ENCODE measurements at places on chromosomes 3 and 15. TPM values are rescaled to one million over a fixed set of nuclear protein-coding genes. Genes with fewer than 3 reads are reported as not detected.

DNA sequence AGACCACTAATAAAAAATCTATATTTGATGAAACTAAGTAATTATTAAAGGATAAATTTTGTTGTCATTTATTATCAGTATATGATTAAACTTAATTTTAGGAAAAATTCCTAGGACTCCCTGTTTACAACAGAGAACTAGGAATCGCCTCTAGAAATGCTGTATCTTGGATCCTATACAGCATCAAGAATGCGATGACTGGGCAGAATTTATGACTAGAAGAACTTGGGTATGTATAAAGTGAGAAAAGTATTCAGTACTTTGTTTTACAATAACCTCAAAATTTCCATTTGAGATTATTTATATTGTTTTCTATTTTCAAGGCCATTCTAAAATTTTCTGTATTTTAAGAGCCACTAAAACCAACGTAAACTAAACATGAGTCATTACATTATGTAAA lies 82.3 kb upstream of the AGTR1 start:
- no peaks in the 10 kb centered on the region for H3K27me3 ChIP-seq
- H3K4me3 ChIP-seq = no peak overlapping the region
- DNase-seq = no peak
- H3K4me1 ChIP-seq = no peaks in the 10 kb centered on the region
- H3K27ac ChIP-seq = no peak overlapping the region
- H3K36me3 ChIP-seq = no peaks in the 10 kb centered on the region

DNA sequence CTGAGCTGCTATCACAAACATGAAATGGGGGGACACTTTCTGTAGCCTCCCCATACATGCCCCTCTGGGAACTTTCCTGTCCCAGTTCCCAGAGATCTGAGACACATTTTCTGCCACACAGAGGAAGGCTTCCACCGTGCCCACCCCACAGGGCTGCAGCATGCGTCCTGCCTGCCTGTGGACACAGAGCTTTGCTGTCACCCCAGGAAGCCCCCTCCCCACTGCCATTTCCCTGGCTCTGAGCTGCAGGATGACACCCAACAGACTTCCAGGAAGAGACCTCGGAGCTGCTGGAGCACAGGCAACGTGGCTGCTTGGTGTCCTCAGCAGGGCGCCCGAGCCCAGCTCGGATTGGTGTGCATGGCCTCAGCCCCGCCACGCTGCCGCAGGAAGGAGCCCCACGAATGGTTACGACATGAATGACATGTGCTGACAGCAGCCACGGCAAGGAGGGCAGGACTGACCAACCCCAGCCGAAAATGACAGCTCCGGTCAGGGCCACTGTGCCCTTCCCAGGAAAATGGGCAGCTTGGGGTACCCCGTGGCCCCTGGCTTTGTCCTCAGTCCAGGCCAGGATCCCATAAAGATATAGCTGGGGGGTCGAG lies 81.3 kb downstream of the VGLL4 start:
- no peak overlapping the region for H3K27ac ChIP-seq
- H3K36me3 ChIP-seq = peaks cover 16% of the 10 kb centered on the region
- no peaks in the 10 kb centered on the region for H3K27me3 ChIP-seq
- H3K4me3 ChIP-seq = no peak overlapping the region
- peaks cover 5% of the 10 kb centered on the region for H3K4me1 ChIP-seq

DNA sequence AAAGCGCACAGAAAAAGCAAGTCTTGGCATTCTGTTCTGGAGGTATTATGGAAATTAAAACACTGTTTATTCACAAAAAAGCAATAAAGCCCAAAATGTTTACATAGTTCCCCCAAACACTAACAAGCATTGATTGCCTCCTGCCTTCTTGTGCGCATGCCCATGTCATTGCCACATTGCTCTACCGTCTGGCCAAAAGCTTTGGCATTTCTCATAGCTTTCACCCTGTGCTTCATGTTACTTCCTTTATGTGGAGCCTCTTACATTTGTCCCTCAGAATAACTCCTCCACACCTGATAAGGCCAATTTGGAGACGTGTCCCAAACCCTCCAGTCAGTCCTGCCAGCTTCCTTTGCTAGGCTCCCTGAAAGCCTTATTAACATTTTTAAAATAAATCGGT lies 680.8 kb downstream of the GBE1 start:
- no peak for DNase-seq
- no peaks in the 10 kb centered on the region for H3K4me1 ChIP-seq
- no peak overlapping the region for H3K4me3 ChIP-seq
- no peak overlapping the region for H3K27ac ChIP-seq
- no peaks in the 10 kb centered on the region for H3K36me3 ChIP-seq

DNA sequence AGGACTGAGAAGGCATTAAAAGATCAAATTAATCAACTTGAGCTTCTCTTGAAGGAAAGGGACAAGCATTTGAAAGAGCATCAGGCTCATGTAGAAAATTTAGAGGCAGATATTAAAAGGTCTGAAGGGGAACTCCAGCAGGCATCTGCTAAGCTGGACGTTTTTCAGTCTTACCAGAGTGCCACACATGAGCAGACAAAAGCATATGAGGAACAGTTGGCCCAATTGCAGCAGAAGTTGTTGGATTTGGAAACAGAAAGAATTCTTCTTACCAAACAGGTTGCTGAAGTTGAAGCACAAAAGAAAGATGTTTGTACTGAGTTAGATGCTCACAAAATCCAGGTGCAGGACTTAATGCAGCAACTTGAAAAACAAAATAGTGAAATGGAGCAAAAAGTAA lies 149.7 kb upstream of the LRRFIP2 start:
- no peak overlapping the region for H3K27ac ChIP-seq
- H3K36me3 ChIP-seq = peaks cover 74% of the 10 kb centered on the region
- DNase-seq = no peak

GRCh38 chr3:110311541-110311940 lies 760.1 kb upstream of the NECTIN3 start:
- DNase-seq = no peak
- no peaks in the 10 kb centered on the region for H3K36me3 ChIP-seq
- H3K27me3 ChIP-seq = no peaks in the 10 kb centered on the region
- no peaks in the 10 kb centered on the region for H3K4me1 ChIP-seq
- no peak overlapping the region for H3K4me3 ChIP-seq
- H3K27ac ChIP-seq = no peak overlapping the region

- no peaks in the 10 kb centered on the region for H3K36me3 ChIP-seq
- H3K4me1 ChIP-seq = peaks cover 10% of the 10 kb centered on the region
- H3K4me3 ChIP-seq = no peak overlapping the region
- DNase-seq = no peak
- H3K27me3 ChIP-seq = no peaks in the 10 kb centered on the region
- no peak overlapping the region for H3K27ac ChIP-seq
These were observed 28.2 kb downstream of the TGM4 start for GRCh38 chr3:44902628-44903027.

GRCh38 chr3:87359826-87360225 lies 83.4 kb upstream of the POU1F1 start:
- no peaks in the 10 kb centered on the region for H3K36me3 ChIP-seq
- no peak overlapping the region for H3K4me3 ChIP-seq
- H3K27ac ChIP-seq = no peak overlapping the region
- no peaks in the 10 kb centered on the region for H3K27me3 ChIP-seq
- H3K4me1 ChIP-seq = peaks cover 34% of the 10 kb centered on the region
- DNase-seq = peak; percentile 86

DNA sequence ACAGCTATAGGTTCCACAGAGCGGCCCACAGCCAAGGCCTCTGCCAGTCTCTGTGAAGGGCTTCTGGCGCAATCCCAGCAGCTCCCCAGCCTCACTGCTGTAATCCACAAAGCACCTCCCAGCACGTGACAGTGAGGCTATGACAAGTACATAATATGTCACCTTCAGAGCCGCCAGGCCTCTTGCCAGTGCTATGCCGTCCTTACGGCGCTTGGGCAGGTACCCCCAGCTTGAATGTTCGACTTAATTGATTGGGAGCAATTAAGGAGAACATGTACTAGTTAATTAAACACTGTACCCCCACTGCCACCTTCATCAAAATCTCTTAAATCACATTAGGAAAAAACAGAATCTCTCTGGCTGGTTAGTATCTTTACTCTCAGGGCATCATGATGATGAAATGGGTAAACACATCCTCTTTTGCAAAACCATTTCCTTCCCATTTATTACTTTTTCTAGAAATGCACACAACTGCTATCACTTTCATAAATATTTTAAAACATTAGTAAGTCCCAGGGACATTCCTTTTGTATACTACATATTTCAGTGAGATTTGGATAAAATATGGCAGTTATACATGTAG lies 169.9 kb downstream of the XXYLT1 start:
- peaks cover 61% of the 10 kb centered on the region for H3K4me1 ChIP-seq
- no peaks in the 10 kb centered on the region for H3K36me3 ChIP-seq
- H3K27ac ChIP-seq = peak overlapping the region; percentile 23

SLC12A1 gene
- not detected for total RNA-seq

TOPAZ1 gene
- total RNA-seq = not detected

SCN11A gene
- not detected for total RNA-seq

CYP11A1 gene
- total RNA-seq = not detected

XIRP1 gene
- not detected for total RNA-seq

CGNL1 gene
- 0.86 TPM for total RNA-seq

TP63 gene
- total RNA-seq = 0.23 TPM

All from PC-3 (cell line).